IMR-90 (cell line): ENCODE measurements at places on chromosomes 6 and 20. TPM values are rescaled to one million over a fixed set of nuclear protein-coding genes. Genes with fewer than 3 reads are reported as not detected.

- H3K27ac ChIP-seq, result no peak overlapping the region
- no peak for DNase-seq
- no peaks in the 10 kb centered on the region for H3K4me1 ChIP-seq
- no peaks in the 10 kb centered on the region for H3K36me3 ChIP-seq
Measured at GRCh38 chr20:57618091-57618763, 2.0 kb downstream of the ZBP1 start.

- DNase-seq, result no peak
- no peaks in the 10 kb centered on the region for H3K27me3 ChIP-seq
- no peak overlapping the region for H3K27ac ChIP-seq
- no peak overlapping the region for H3K4me3 ChIP-seq
Measured at GRCh38 chr20:63950701-63951397, 5.4 kb downstream of the UCKL1 start.

DNA sequence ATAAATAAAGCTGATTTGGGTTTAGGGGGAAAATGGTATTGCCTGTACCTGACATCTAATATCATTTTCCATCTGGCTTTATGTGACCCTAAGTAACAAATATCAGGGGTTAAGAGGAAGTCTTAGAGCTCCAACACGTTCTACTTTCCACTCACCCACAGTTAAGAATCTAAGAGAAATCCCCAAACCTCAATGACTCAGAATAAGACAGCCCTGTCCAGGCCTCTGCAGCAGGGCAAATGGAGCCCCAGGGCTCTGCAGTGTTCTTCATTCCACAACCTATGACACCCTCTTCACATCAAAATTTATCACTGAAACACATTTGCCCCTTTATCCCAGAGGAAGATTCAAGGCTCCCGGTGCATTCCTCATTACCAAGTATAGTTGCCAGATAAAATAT lies 20.3 kb upstream of the TENT5A start:
- no peaks in the 10 kb centered on the region for H3K27me3 ChIP-seq
- H3K27ac ChIP-seq, result no peak overlapping the region
- H3K36me3 ChIP-seq, result no peaks in the 10 kb centered on the region
- H3K4me3 ChIP-seq, result no peak overlapping the region
- peak; percentile 62 for DNase-seq

GRCh38 chr6:138785980-138786379 lies 9.9 kb upstream of the ECT2L start:
- H3K27me3 ChIP-seq, result no peaks in the 10 kb centered on the region
- H3K4me3 ChIP-seq, result no peak overlapping the region
- no peak overlapping the region for H3K27ac ChIP-seq
- peaks cover 11% of the 10 kb centered on the region for H3K36me3 ChIP-seq

- no peak overlapping the region for H3K4me3 ChIP-seq
- no peaks in the 10 kb centered on the region for H3K4me1 ChIP-seq
- H3K27ac ChIP-seq, result no peak overlapping the region
- peaks cover 23% of the 10 kb centered on the region for H3K27me3 ChIP-seq
- no peaks in the 10 kb centered on the region for H3K36me3 ChIP-seq
Measured at GRCh38 chr6:31717499-31718222, 2.5 kb downstream of the LY6G6D start.

GRCh38 chr6:142339113-142339512 lies 37.3 kb downstream of the ADGRG6 start:
- no peak overlapping the region for H3K27ac ChIP-seq
- H3K36me3 ChIP-seq, result no peaks in the 10 kb centered on the region
- peaks cover 2% of the 10 kb centered on the region; the same call in 1 of the 2 replicates for H3K4me1 ChIP-seq
- no peak overlapping the region for H3K4me3 ChIP-seq
- DNase-seq, result no peak
- no peaks in the 10 kb centered on the region for H3K27me3 ChIP-seq

DNA sequence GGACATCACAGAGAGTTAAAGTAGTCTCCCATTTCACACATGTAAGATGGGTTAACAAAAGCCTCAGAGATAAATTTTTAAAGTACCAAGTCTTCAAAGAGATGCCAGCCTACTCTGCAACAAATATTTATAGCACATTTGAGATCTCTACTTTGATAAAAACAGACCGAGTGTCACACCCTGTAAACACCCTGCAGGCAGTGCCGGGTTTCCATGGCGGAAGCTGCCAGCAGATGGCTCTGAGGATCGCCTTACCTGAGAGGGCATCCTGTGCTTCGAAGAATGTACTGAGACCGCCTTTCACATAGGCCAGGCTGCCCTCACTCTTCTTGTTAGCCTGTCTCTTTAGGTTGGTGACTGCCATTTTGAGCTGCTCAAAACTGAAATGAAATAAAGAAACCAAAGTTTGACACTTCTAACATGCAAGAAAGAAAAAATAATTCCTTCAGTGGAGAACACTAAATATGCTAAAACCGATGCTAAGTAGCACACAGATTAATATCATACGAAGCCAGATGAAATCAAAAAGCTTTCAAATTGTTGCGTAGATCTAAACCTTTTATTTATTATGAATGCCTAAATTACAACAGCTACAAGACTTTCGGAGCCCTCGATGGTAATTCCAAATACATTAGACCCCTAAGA lies 39.3 kb downstream of the HUS1B start:
- no peak overlapping the region for H3K4me3 ChIP-seq
- no peak overlapping the region for H3K27ac ChIP-seq
- no peaks in the 10 kb centered on the region for H3K27me3 ChIP-seq

GRCh38 chr20:26218301-26218700 lies 521.6 kb upstream of the ZNF337 start:
- no peaks in the 10 kb centered on the region for H3K27me3 ChIP-seq
- no peaks in the 10 kb centered on the region for H3K4me1 ChIP-seq
- H3K4me3 ChIP-seq, result no peak overlapping the region

- no peaks in the 10 kb centered on the region for H3K36me3 ChIP-seq
- H3K4me1 ChIP-seq, result no peaks in the 10 kb centered on the region; the same call in 1 of the 2 replicates
- no peaks in the 10 kb centered on the region for H3K27me3 ChIP-seq
- no peak overlapping the region for H3K4me3 ChIP-seq
- DNase-seq, result peak; percentile 76
Measured at GRCh38 chr6:141199074-141199473, 933.7 kb upstream of the GJE1 start.

DNA sequence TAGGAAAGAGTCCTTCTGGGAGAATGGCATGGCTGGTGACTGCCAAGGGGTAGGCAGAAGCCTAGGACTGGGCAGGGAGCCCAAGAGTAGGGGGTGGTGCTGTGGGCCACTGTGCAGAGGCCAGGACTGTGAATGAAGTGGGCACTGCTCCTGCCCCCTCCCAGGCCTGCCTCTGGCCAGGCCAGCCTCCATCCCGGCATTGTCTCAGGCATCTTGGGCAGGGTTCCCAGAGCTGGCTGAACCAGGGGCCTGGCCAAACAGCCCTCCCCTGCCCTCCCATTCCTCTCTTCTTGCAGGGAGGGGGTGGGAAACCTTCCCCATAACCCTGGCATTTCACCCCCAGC lies 81.6 kb downstream of the MRPL14 start:
- DNase-seq, result no peak
- H3K4me1 ChIP-seq, result peaks cover 53% of the 10 kb centered on the region
- no peak overlapping the region for H3K4me3 ChIP-seq
- H3K36me3 ChIP-seq, result no peaks in the 10 kb centered on the region
- no peak overlapping the region for H3K27ac ChIP-seq
- no peaks in the 10 kb centered on the region for H3K27me3 ChIP-seq

MYMX gene
- not detected in 2 replicates for polyA plus RNA-seq

TRIM31 gene
- not detected in 2 replicates for polyA plus RNA-seq

GMPR gene
- polyA plus RNA-seq, result 7.0 and 8.6 TPM in 2 replicates

BAG2 gene
- 6.7 and 8.1 TPM in 2 replicates for polyA plus RNA-seq

EPM2A gene
- polyA plus RNA-seq, result 2.1 and 2.4 TPM in 2 replicates

CEP250 gene
- 22.7 and 23.9 TPM in 2 replicates for polyA plus RNA-seq

GABRR1 gene
- polyA plus RNA-seq, result not detected in 2 replicates
